A549 treated with ZK216348 at 1 μM for 4 hours (cell line): ENCODE measurements at places on chromosomes 2 and 18. TPM values are rescaled to one million over a fixed set of nuclear protein-coding genes. Genes with fewer than 3 reads are reported as not detected.

TFCP2L1 gene
- 7.1 to 10.9 TPM (median 9.5 TPM) in 5 replicates for total RNA-seq

C18orf63 gene
- not detected in 5 replicates for total RNA-seq

RAPGEF4 gene
- 0.20 to 0.27 TPM (median 0.25 TPM) in 4 of 5 replicates, not detected in the other for total RNA-seq

FAM168B gene
- total RNA-seq = 69.2 to 103 TPM (median 86.4 TPM) in 5 replicates

CXCR1 gene
- total RNA-seq = not detected in 5 replicates

SMYD5 gene
- total RNA-seq = 46.2 to 59.1 TPM (median 56.7 TPM) in 5 replicates

SKOR2 gene
- total RNA-seq = not detected in 5 replicates

RFX8 gene
- total RNA-seq = not detected in 5 replicates

PLGLB2 gene
- total RNA-seq = 0.36 to 0.42 TPM in 2 of 5 replicates, not detected in the others

REG3A gene
- total RNA-seq = not detected in 5 replicates

MREG gene
- 5.0 to 6.7 TPM (median 5.3 TPM) in 5 replicates for total RNA-seq

LOXHD1 gene
- total RNA-seq = not detected in 5 replicates

TPO gene
- 0.13 to 0.29 TPM (median 0.13 TPM) in 3 of 5 replicates, not detected in the others for total RNA-seq

ANKZF1 gene
- 16.7 to 21.8 TPM (median 20.0 TPM) in 5 replicates for total RNA-seq

SLC9A4 gene
- not detected in 5 replicates for total RNA-seq

LYG1 gene
- 0.97 to 2.5 TPM (median 2.4 TPM) in 5 replicates for total RNA-seq

TLX2 gene
- 0.15 to 0.74 TPM (median 0.21 TPM) in 5 replicates for total RNA-seq

DOK6 gene
- total RNA-seq = not detected in 5 replicates

CASP10 gene
- total RNA-seq = 1.8 to 2.8 TPM (median 2.4 TPM) in 5 replicates

ALPG gene
- total RNA-seq = 0.20 to 0.38 TPM (median 0.22 TPM) in 4 of 5 replicates, not detected in the other

GPR17 gene
- total RNA-seq = 0.19 TPM in 1 of 5 replicates, not detected in the others

DPP4 gene
- total RNA-seq = 0.27 to 0.79 TPM (median 0.60 TPM) in 5 replicates

ITGA4 gene
- 1.1 to 2.7 TPM (median 2.3 TPM) in 5 replicates for total RNA-seq

ZBTB7C gene
- total RNA-seq = 0.05 to 0.32 TPM in 2 of 5 replicates, not detected in the others

KYNU gene
- total RNA-seq = 250 to 331 TPM (median 273 TPM) in 5 replicates

ANKRD30B gene
- total RNA-seq = not detected in 5 replicates

ADD2 gene
- 21.3 to 31.7 TPM (median 25.0 TPM) in 5 replicates for total RNA-seq

CPLX4 gene
- not detected in 5 replicates for total RNA-seq

PELI1 gene
- total RNA-seq = 1.2 to 1.5 TPM (median 1.3 TPM) in 5 replicates

GPC1 gene
- 115 to 247 TPM (median 223 TPM) in 5 replicates for total RNA-seq

LMAN2L gene
- 19.3 to 24.3 TPM (median 21.9 TPM) in 5 replicates for total RNA-seq

SOCS6 gene
- total RNA-seq = 24.7 to 33.8 TPM (median 32.4 TPM) in 5 replicates

SLC8A1 gene
- 0.27 to 0.57 TPM (median 0.41 TPM) in 5 replicates for total RNA-seq

SGPP2 gene
- 0.24 to 0.46 TPM (median 0.38 TPM) in 5 replicates for total RNA-seq

OTX1 gene
- 2.2 to 4.5 TPM (median 4.1 TPM) in 5 replicates for total RNA-seq

CGREF1 gene
- 5.3 to 8.5 TPM (median 7.8 TPM) in 5 replicates for total RNA-seq

AGXT gene
- not detected in 5 replicates for total RNA-seq

MYO1B gene
- total RNA-seq = 50.4 to 83.6 TPM (median 56.9 TPM) in 5 replicates

KRTCAP3 gene
- total RNA-seq = 0.64 to 0.94 TPM (median 0.74 TPM) in 5 replicates

ANKRD12 gene
- total RNA-seq = 2.6 to 6.0 TPM (median 4.8 TPM) in 5 replicates

SPC25 gene
- 15.2 to 25.5 TPM (median 20.1 TPM) in 5 replicates for total RNA-seq

SMAD2 gene
- total RNA-seq = 51.6 to 70.0 TPM (median 64.7 TPM) in 5 replicates

ARHGAP15 gene
- not detected in 5 replicates for total RNA-seq

DUSP28 gene
- total RNA-seq = 3.8 to 10.0 TPM (median 7.6 TPM) in 5 replicates

LYG2 gene
- not detected in 5 replicates for total RNA-seq
